Left ventricle myocardium superior (tissue), 1 donor: ENCODE measurements at places on chromosomes 5 and 9. TPM values are rescaled to one million over a fixed set of nuclear protein-coding genes. Genes with fewer than 3 reads are reported as not detected.

DNA sequence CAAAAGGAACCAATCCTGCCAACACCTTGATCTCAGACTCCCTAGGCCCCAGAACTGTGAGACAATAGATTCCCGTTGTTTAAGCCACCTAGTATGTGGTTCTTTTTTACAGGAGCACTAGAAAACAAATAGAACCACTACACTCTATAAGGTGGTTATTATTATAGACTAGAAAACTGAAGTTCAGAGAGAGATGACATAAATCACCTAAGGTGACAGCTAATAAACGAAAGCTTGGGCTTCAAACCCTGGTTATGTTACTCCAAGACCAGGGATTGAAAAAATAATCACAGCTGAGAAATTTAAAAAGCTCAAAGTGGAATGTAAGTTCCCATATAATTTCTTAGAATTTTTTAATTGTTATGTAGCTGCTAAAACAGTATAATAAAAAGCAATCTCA is 716.2 kb upstream of the DMAC1 start:
- DNase-seq, result no peak

Gene WDR36
- 14.5 TPM for total RNA-seq

Gene CDH6
- total RNA-seq, result 2.6 TPM

Gene DNM1
- total RNA-seq, result 5.4 TPM

Gene WNK2
- 250 TPM for total RNA-seq
